ENCODE measurements at places on chromosomes 2 and 18.

DNA sequence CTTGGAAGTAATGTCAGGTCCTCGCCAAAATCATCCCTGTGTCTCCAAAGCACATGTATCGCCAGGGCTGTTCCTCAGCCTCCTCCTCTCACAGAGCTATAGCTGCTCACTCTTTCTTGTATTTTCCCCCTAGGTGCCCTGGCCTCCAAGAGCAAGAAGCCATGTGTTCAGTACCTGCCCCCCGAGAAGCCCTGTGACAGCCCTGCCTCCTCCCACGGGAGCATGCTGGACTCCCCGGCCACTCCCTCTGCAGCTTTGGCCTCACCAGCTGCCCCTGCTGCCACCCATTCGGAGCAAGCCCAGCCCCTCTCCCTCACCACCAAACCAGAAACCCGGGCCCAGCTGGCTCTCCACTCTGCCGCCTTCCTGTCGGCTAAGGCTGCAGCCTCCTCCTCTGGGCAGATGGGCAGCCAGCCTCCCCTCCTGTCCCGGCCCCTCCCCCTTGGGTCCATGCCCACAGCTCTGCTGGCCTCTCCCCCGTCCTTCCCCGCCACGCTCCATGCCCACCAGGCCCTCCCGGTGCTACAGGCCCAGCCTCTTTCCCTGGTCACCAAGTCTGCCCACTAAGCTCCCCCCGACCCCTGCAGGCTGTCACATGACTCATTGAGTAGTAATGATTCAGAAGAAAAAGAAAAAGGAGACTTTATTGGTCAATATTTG is 18.8 kb downstream of the TGOLN2 start:
- DNase-seq = no peak

DNA sequence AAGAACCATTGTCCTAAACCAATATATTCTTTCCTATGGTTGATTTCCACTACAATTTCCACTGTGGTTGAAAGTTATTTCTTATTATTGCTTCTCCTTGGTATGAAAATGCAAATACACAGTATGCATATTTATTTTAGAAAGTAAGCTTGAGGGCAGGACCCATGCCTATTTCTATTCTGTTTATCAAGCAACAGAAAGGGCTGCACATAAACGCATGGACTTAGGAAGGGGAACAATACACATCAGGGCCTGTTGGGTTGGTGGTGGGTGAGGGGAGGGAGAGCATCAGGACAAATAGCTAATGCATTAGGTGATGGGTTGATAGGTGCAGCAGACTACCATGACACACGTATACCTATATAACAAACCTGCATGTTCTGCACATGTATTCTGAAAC is 20.7 kb downstream of the SLC4A3 start:
- DNase-seq = no peak

- no peak for DNase-seq
Measured at GRCh38 chr2:36705326-36706020, 9.0 kb downstream of the VIT start.

DNA sequence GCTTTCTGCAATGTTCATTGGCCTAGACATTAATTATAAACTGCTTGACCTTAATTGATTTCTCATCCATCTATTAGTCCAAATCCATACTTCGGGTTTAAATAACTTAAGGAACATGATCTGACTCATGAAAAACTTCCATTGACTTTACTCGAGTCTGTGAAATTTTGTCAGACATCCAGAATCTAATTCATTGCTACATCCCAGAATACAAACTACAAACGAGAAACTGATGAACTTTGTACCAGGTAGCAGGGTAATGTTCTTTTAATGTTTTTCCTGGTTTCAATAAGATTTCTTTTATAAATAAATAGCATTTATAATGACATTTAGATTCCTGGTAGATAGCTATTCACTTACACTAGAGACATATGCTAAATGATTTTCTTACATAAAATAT is 36.0 kb upstream of the IKZF2 start:
- DNase-seq = no peak

DNA sequence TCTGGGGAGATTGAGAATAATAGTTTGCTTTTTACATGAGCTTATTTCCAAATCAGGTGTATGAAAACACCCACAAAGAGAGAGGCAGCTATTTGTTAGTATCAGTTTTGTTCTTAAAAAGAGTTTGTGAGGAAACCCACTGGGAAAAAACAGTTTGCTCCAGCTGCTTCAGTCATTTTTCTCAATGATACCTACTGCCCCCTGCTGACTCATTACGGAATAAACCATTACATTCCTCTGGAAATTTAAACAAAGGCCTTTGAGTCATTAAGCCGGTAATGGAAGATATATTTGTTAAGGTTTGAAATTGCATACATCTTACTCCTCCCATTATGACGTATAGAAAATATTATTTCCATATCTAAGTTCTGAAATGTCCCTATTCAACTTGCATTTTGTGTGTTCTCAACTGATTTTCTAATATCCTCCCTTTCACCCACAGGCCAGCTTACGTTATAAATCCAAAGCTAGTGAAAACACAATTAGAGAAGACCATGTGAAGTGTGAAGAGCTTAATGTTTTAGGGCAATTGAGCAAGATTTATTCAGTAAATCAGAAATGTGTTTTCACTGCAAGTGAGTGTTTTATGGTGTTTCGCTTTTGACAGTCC is 761.6 kb downstream of the DSC3 start:
- DNase-seq = peak; percentile 68

- DNase-seq = no peak
Measured at GRCh38 chr18:38646296-38646695, 1080.7 kb upstream of the CELF4 start.

GRCh38 chr18:12973562-12974213 is 17.5 kb upstream of the CEP192 start:
- no peak for DNase-seq

GRCh38 chr2:53516650-53517049 is 251.0 kb upstream of the CHAC2 start:
- DNase-seq = no peak

- DNase-seq = no peak
Measured at GRCh38 chr18:62420151-62420512, 95.0 kb downstream of the TNFRSF11A start.

DNA sequence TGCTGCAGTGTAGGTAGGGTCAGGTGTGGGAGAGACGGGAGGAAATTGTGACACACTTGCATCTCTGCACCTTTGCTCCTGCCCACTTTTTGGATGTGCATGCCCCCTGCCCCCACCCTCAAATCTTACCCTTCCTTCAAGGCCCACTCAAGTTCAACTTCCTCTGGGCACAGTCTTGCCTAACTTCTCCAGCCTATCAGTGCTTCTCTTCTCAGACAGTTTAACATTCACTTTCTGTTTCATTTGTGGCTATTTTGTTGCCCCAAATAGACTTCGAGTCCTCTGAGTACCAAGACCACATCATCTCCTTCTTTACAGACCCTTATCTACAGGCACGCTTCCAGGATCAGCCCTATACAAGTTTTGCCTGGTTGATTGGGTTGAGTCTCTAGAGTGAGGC is 2.7 kb downstream of the ST8SIA5 start:
- peak; percentile 29 for DNase-seq

GRCh38 chr18:75621818-75622217 is 194.3 kb upstream of the SMIM21 start:
- no peak for DNase-seq

GRCh38 chr18:11859903-11860407 is 8.7 kb downstream of the CHMP1B start:
- no peak for DNase-seq

DNA sequence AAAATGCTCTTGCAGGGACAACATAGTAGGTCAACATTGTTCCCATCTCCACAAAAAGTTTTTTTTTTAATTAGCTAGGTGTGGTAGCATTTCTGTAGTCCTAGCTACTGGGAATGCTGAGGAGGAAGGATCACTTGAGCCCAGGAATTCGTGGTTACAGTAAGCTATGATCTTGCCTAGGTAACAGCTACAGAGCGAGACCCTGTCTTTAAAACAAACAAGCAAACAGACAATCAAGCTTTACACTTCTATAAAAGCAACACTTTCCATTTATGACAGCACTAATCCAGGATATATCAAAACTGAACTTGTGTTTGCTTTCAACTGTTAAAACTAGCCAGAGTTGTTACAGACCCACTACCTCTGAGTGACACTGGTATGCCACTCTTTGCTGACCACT is 12.0 kb downstream of the UGT1A3 start:
- DNase-seq = no peak

DNA sequence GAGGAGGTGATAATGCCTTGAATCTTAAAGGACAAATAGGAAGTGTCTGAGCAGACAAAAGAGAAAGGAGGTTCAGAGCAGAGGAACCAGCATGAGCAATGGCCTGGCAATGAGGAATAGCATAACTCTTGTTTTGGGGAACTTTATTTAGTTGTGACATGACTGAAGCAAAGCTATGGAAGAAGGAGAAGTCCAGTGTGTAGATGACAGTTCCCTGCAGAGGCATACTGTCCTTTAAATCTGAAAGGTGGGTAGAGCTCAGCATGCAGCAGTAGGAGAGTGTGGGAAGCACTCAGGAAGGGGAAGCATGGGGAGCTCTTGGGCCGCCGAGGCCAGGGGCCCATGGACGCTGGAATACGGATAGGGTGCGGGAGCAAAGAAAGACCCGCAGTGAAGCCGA is 173.8 kb downstream of the SEPTIN10 start:
- no peak for DNase-seq

DNA sequence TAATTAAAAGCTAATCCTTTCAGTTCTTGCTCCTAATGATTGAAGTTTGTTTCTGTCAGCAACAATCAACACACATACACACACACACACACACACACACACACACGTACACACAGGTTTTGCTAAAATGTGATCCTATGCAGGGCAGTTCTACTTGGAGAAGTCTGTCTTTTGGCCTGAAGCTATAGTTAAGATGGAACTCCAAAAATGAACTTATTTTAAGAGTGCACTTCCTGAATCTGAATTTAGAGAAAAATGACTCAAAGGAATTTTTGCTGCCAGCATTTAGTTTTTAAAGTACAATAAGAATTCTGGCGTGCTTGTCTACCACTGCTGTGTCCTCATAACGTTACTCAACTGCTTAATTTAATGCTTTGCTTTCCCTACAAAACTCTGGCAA is 6.6 kb downstream of the GALNT5 start:
- DNase-seq = no peak

DNA sequence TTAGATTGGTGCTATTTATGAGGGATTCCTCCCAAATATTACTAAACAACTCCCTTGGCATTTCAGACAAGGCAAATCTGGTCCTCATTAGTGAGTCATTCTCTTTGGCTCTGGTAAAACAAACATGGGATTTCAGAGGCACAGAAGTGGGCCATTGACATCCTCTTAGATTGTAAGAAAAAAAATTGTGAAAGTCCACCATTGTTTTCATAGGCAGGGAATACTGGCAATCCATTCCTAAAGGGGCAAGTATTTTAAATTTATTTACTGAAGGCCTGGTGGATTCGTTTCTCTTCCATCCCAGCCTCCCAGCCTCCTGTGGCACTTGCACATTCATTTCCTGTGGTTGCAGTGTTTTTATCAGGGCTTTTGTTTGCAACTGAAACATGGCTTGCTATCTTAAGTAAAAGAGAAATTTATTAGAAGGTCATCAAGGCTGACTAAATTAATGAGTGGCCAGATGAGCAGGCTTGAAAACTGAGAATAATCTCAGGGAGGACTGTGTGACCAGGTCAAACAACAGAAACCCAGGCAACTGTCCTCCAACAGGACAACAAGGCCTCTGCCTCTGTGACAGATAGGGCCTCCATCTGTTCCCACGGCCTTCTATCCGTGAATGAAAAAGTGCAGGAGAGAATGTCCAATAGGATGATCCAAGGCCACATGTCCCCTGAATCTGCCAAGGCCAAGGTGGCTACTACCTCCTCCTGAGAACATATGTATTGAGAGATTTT is 23.1 kb upstream of the TNFAIP6 start:
- no peak for DNase-seq

DNA sequence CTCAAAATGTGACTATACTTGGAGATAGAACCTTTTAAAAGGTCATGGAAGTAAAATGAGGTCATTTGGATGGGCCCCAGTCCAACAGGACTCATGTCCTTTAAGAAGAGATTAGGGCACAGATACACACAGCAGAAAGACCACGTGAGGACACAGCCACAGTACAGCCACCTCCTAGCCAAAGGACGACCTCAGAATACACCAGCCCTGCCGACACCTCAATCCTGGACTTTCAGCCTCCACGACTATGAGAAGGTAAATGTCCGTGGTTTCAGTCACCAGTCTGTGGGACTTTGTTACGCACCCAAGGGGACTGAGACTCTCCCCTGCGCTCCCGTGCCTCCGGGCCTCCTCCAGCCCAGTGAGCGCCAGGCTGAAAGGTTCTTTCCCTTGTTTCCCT is 30.2 kb upstream of the HPCAL1 start:
- DNase-seq = no peak

DNA sequence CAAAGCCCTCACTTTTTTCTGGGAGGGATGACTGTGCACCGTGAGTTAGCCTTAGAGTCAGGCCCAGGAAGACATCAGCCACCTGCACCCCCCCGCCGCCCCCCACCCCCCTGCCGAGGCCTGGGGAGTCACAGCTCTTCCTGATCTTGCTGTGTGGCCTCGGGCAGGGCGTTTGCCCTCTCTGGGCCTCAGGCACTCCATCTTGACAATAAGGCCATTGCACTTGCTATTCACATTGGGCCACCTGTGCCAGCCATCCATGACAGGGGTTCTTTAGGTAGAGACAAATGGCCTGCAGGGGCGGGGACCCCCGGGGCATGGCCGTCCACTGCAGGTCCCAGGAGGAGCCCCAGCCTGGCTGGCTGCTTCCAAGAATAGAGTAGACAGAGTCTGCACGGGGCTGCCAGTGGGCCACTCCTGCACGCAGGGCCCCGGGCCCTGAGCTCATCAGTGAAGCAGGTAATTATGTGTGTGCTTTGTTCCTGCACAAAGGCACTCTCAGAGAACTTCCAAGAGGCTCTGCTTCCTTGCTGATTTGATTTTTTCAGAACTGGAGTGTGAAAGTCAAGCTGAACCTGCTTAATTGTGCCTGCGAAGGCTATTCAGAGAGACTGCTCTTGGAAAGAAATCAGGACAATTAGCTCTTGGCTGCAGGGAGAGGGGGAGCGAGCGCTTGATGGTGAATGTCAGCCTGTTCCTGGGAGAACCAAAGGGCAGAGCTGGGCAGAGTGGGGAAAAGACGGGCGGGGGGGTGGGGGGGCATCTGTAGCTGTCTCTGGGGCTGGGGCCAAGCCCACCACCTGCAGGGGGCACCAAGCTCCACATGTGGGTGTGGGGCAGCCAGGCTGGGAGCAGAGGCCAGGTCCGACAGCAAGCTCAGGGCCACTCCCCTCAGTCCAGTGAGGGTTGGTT is 40.3 kb downstream of the RRM2 start:
- no peak for DNase-seq

- DNase-seq = no peak
Measured at GRCh38 chr2:63977904-63978303, 41.3 kb downstream of the VPS54 start.

- no peak for DNase-seq
Measured at GRCh38 chr18:21241301-21242048, 557 bp upstream of the GREB1L start.

- DNase-seq = no peak
Measured at GRCh38 chr2:240247868-240248720, 107.6 kb upstream of the OTOS start.

- no peak for DNase-seq
Measured at GRCh38 chr2:36538335-36538734, 59.6 kb downstream of the FEZ2 start.
